ENCODE measurements at places on chromosomes 11 and 22. TPM values are rescaled to one million over a fixed set of nuclear protein-coding genes. Genes with fewer than 3 reads are reported as not detected.

The SYCE3 gene
- not detected for total RNA-seq

The CCDC134 gene
- 10.1 TPM for total RNA-seq

The UPK3A gene
- not detected for total RNA-seq

The HSPB2 gene
- 2.4 TPM for total RNA-seq

The SLC25A17 gene
- total RNA-seq = 18.5 TPM

The LZTR1 gene
- total RNA-seq = 87.0 TPM

The BDNF gene
- total RNA-seq = 4.4 TPM

The CLNS1A gene
- 70.3 TPM for total RNA-seq

The ZP1 gene
- 0.49 TPM for total RNA-seq

DNA sequence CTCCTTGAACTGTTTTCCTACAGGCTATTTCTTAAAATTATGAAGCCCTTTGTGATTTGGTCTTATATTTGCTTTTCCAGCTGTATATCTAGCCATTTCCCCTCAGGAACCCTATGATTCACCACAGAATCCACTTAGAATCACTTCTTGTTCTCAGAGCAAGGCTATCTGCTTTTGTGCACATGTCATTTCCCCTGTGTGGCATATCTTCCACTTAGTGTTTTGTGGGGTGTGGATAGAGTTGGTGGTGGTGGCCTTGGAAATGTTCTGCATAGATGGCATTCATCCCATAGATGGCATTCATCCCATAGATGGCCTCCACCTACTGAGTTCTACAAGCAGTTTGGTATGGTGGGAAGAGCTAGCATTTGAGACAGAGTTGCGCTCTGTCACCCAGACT lies 44.7 kb downstream of the SWAP70 start:
- H3K36me3 ChIP-seq = no peaks in the 10 kb centered on the region
- peaks cover 28% of the 10 kb centered on the region for H3K4me1 ChIP-seq
- no peak overlapping the region for H3K4me3 ChIP-seq
- H3K27me3 ChIP-seq = no peaks in the 10 kb centered on the region

GRCh38 chr22:39592081-39593065 lies 21.8 kb downstream of the CACNA1I start:
- H3K4me3 ChIP-seq = no peak overlapping the region
- peaks cover 18% of the 10 kb centered on the region for H3K4me1 ChIP-seq
- peak overlapping the region; percentile 47 for H3K27ac ChIP-seq
- peaks cover 11% of the 10 kb centered on the region for H3K27me3 ChIP-seq

GRCh38 chr11:111220721-111221120 lies 24.8 kb upstream of the POU2AF2 start:
- no peak overlapping the region for H3K4me3 ChIP-seq
- no peaks in the 10 kb centered on the region for H3K27me3 ChIP-seq
- no peak for DNase-seq
- H3K4me1 ChIP-seq = no peaks in the 10 kb centered on the region

- H3K27ac ChIP-seq = no peak overlapping the region
- no peak for DNase-seq
- H3K4me1 ChIP-seq = peaks cover 15% of the 10 kb centered on the region
- peaks cover 89% of the 10 kb centered on the region for H3K27me3 ChIP-seq
- H3K36me3 ChIP-seq = peaks cover 3% of the 10 kb centered on the region
These were observed 84.1 kb downstream of the PDE2A start for GRCh38 chr11:72589802-72590761.

GRCh38 chr11:68372625-68373024 lies 60.2 kb downstream of the LRP5 start:
- no peak overlapping the region for H3K4me3 ChIP-seq
- H3K4me1 ChIP-seq = peaks cover 75% of the 10 kb centered on the region
- DNase-seq = no peak
- H3K27me3 ChIP-seq = no peaks in the 10 kb centered on the region

DNA sequence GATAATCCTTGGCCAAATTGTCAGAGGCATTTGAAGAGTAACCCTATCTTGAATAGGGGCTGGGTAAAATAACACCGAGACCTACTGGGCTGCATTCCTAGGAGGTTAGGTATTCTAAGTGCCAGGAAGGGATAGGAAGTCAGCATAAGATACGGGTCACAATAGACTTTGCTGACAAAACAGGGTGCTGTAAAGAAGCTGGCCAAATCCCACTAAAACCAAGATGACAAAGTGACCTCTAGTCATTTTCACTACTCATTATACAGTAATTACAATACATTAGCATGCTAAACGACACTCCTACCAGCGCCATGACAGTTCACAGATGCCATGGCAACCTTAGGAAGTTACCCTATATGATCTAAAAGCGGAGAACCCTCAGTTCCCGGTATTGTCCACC lies 964 bp upstream of the REXO2 start:
- H3K27ac ChIP-seq = no peak overlapping the region
- H3K27me3 ChIP-seq = no peaks in the 10 kb centered on the region
- no peak for DNase-seq
- H3K4me1 ChIP-seq = peaks cover 45% of the 10 kb centered on the region
- peaks cover under 1% of the 10 kb centered on the region for H3K36me3 ChIP-seq

DNA sequence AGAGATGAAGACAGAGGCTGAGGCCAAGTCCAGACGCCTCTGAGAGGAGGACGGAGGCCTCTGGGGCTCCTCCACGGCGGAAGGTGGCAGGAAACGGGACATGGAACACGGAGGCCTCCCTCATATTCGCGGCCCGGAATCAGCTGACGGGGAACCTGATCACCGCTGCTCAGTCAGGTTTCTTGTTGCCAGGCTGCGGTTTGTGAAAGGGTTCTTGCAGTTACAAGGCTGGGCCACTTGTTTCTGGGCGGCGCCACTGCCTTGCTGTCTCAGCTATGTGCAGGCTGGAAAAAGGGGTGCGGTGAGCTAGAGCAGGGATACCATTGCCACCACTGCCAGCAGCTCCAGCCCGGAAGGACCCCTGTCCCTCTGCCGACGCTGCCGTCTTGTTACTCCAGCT lies 10.0 kb upstream of the MMP1 start:
- peaks cover 22% of the 10 kb centered on the region for H3K4me1 ChIP-seq
- no peak for DNase-seq
- no peaks in the 10 kb centered on the region for H3K27me3 ChIP-seq
- H3K36me3 ChIP-seq = no peaks in the 10 kb centered on the region
- H3K4me3 ChIP-seq = peak overlapping the region; percentile 16

DNA sequence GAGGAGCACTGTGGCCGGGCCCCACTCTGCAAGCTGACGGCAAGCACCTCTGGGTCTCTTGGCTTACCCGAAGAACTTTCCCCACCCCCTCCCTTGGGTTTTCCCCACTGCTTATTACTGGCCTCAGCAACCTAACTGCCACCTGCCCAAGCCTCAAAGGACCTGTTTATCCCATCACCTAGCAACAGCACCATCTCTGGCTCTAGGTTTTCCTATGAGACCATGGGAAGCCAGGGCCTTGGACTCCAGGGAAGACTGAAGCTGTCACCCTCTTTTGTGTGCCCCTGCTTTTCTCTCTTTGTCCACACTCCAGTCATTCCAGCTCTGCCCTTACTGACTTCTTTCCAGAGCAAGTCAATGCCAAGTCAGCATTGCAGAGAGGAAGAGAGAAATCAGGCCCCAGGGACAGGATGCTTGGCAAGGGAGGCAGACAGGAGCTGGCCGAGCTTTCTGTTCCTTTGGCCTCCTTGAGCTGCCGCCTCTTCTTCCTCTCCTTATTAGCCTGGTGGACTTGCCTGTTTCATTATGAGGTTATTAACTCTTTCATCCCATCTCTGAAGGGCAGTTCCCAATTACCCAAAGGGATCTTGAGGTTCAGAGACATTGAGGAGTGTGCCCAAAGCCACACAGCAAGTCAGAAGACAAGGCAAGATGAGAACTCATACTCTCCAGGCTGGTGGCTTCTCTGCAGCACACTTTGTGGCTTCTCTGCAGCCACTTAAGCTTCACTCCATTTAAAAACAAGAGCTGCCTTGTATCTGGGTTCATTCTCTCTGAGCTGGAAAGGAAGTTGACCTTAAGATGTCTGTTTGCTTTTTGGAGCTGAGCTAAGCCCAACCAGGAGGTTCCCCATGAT lies at the start of gene SMIM35:
SMIM35 (minus strand) TSS at position 51 of the 856 bp plus-strand sequence. CDS start 206 bp downstream, outside the sequence.
- H3K36me3 ChIP-seq = peaks cover 2% of the 10 kb centered on the region
- peaks cover 29% of the 10 kb centered on the region for H3K27me3 ChIP-seq
- H3K4me1 ChIP-seq = peaks cover 12% of the 10 kb centered on the region
- DNase-seq = no peak
- no peak within 1 kb of the TSS for H3K4me3 ChIP-seq
- H3K27ac ChIP-seq = no peak within 1 kb of the TSS

- no peaks in the 10 kb centered on the region for H3K27me3 ChIP-seq
- H3K36me3 ChIP-seq = peaks cover 4% of the 10 kb centered on the region
These were observed 33.5 kb downstream of the SCUBE2 start for GRCh38 chr11:9057888-9058287.

GRCh38 chr11:8022876-8023275 lies 35.7 kb downstream of the EIF3F start:
- no peak for DNase-seq
- H3K27ac ChIP-seq = no peak overlapping the region
- peaks cover 13% of the 10 kb centered on the region for H3K4me1 ChIP-seq
- H3K4me3 ChIP-seq = no peak overlapping the region

DNA sequence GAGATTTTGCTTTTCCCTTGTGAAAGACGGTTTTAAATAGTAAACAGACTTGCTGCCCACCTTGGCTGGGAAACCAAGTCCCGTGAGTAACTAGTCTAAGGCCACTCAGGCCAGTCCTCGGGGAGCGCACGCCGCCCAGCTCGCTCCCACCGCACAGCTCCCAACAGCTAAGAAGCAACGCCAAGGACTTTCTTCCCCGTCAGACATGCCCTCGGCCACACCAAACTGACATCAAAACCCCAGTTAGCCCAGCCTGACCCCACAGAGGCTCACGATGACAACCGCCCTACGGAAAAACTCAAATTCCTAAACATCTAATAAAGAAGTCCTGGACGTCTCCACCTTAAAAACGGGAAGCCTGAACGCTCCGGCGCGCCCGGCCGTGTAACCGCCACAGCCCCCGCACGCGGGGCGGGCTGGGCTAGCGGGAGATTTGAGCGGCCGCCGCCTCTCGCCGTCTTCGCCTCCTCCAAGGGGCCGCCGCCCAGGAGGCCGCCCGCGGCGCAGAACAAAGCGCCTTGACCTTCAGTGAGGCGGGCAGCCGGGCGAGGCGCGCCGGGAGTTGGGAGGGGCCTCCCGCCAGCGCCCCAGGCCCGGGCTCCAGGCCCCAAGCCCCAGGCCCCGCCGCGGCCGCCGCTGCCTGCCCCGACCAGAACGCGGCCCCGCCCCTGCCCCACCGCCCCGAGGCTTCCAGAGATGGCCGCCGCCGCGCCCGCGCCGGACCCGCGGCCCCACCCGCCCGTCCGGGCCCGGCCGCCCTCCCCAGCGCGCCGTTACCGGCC lies 486 bp downstream of the NAP1L4 start:
- peak overlapping the region; percentile 96 for H3K4me3 ChIP-seq
- peaks cover 4% of the 10 kb centered on the region for H3K36me3 ChIP-seq

- H3K4me1 ChIP-seq = no peaks in the 10 kb centered on the region
- no peak overlapping the region for H3K4me3 ChIP-seq
- peaks cover 6% of the 10 kb centered on the region for H3K27me3 ChIP-seq
- no peak for DNase-seq
- H3K36me3 ChIP-seq = no peaks in the 10 kb centered on the region
These were observed 110.9 kb downstream of the NTM start for GRCh38 chr11:131481303-131481702.

GRCh38 chr22:25764270-25765015 lies 22.5 kb downstream of the MYO18B start:
- H3K27ac ChIP-seq = no peak overlapping the region
- peaks cover 26% of the 10 kb centered on the region for H3K4me1 ChIP-seq
- H3K36me3 ChIP-seq = peaks cover 9% of the 10 kb centered on the region
- no peak for DNase-seq

DNA sequence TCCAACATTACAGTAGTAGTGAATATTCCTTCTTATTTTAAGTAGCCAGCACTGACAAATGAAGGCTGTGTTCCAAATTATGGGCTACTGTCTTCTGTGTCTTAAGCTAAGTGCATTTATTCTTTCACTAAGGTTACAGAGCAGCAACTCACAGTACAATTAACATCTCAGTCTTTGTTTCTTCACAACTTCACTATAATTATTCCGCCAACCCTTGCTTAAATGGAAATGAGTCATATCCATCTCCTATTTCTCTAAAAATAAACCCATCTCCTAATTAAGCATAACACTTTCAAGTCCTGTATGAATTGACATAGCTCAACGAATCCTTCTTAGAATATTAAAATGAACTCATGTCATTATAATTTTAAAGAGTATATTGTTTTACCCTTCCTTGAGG lies 6.7 kb downstream of the ETS1 start:
- no peak for DNase-seq
- peaks cover 3% of the 10 kb centered on the region for H3K27me3 ChIP-seq
- peaks cover 42% of the 10 kb centered on the region for H3K4me1 ChIP-seq
- H3K27ac ChIP-seq = no peak overlapping the region

DNA sequence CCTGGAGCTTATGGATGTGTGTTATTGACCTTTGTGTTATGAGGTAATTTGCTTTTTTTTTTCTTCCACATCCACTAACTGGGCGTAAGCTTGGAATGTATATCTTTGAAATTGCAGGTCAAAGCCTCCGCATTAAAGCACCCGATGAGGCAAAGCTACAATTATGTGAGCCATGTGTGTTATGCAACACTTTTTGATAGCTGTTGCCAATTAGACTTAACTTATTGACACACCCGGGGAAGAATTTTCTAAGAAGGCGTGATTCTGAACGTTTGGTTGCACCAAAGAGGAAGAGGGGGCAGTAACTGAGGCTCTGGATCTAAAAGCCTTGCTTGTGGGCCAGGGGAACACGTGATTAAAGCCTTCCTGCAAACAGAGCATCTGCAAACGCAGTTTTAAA lies 610 bp upstream of the TEX12 start:
- no peaks in the 10 kb centered on the region for H3K36me3 ChIP-seq
- DNase-seq = no peak
- H3K27ac ChIP-seq = no peak overlapping the region

- H3K36me3 ChIP-seq = peaks cover 3% of the 10 kb centered on the region
- no peaks in the 10 kb centered on the region for H3K4me1 ChIP-seq
- no peak overlapping the region for H3K27ac ChIP-seq
- no peak overlapping the region for H3K4me3 ChIP-seq
- H3K27me3 ChIP-seq = peaks cover 19% of the 10 kb centered on the region
- DNase-seq = no peak
These were observed 613.3 kb upstream of the CADM1 start for GRCh38 chr11:116117331-116118137.

DNA sequence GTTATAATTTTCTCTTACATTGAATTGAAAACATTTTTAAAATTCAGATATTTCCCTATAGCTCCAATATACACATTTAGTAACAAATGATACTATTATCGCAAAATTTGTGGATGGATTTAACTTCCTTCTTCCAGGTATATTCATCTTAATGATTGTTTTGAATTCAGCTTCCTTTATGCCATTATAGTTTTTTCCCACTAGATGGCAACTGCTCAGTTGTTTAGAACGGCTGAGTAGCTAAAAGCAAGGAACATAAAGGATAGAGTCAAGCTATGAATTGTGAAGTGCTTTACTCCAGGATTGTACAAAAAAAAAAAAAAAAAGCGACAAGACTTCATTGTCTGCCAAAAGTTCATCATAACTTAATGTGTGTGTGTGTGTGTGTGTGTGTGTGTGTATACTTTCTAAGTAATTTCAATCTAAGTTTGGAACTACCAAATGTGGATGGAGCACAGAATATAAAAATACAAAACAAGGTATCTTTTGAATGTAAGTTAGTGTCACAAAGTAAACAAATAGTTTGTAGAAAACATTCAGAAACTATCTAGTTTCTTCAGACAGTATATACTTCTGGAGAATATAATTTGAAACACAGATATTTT lies 846.4 kb downstream of the DLG2 start:
- H3K4me3 ChIP-seq = no peak overlapping the region
- no peak overlapping the region for H3K27ac ChIP-seq
- DNase-seq = no peak
- H3K4me1 ChIP-seq = no peaks in the 10 kb centered on the region
- no peaks in the 10 kb centered on the region for H3K36me3 ChIP-seq

Measured in chondrocyte (in vitro differentiated cells).